ENCODE measurements at places on chromosomes 16 and 17.

DNA sequence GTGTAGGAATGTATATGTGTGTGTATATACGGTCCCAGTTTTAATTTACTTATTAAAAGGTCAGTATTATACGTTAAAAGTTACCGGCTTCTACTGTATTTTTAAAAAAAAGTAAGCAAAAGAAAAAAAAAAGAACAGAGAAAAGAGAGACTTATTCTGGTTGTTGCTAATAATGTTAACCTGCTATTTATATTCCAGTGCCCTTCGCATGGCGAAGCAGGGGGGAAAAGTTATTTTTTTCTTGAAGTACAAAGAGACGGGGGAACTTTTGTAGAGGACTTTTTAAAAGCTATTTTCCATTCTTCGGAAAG, 1.6 kb downstream of the NOG start:
- DNase-seq = no peak

- DNase-seq = peak; percentile 41
Measured at GRCh38 chr16:12613131-12613991, 190.3 kb downstream of the CPPED1 start.

GRCh38 chr16:11824362-11824761, 27.0 kb downstream of the RSL1D1 start:
- no peak for DNase-seq

DNA sequence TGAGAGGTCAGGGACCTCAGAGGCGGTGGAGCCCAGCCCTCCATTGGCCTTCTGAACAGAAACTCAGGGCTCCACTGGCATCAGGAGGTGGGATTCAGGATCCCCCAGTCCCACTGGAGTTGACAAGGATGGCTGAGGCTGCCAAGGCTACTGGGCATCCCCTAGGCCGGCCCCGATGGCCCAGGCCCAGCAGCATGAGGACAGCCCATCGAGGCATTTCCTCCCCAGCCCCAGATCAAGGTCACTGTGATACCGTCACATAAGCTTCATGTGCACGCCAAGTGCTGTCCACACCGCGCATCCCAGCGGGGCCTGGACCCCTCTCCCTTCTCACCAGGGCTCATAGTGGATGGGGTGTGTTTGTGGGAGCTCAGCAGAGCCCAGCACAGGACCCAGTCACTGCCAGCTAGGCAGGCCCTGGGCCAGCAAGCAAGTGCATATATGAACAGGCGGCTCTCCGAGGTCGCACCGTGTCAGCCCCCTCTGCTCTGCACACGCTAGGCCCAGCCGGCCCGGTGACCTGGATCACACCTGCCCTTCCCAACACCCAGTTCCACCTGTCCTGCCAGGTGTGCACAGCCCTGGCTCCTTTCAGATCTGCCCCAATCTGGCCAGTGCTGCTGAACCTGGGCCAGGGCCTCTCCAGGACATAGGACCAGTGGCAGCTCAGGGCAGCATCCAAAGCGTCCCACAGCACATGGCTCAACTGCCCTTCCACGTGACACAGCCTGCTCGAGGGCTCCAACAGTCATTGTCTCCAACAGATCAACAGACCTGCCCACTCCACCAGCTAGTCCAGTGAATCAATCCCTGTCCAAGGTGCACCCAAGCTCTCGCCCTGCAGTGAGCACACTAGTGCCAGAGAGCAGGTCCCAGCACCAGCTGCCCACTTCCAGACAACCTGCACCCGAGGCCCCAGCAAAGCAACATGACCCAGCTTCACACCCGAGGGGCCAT, 32.8 kb upstream of the RASD1 start:
- no peak for DNase-seq

GRCh38 chr17:39954876-39955275, 7.9 kb upstream of the GSDMA start:
- no peak for DNase-seq

DNA sequence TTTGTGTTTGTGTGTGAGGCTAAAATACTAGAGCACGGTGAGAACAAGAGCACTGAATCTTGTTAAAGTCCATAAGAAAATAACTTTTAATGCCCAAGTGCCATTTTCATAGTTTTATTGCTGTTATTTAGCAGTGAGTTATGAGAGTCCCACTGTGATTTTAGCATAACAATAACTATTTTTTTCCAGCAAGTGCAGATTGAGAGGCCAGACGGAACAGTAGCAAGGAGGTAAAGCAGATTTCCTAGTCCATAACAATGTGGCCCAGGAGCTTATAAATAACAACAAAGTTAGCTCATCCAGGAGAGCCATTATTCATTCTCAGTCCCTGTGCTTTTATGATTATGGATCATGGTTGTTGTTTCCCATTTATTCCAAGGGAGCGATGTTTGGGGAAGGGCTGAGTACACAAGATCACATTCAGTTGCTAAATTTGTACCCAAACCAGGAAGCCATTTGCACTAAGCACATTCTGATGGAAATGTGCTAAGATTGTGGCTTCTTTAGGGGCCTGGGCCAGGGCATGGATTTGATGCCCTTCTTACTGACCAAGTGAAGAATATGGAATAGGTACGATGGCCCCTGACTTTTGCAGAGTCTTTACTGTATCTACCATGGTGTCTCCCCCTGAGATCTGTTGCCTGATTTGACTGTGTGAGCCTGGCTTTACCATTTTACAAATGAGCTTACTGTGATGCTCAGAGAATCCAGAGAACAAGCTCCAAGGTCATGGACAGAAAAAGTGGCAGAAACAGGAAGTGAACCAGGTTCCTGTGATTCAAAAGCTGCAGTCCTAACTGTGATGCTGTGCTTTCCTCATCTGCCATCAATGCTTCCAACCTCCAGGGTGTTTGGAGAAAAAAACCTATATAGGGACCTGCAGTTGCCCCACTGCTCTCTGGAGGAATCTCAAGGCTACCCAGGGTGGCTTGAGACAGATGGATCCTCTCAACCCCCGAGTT, 204.7 kb upstream of the HSBP1 start:
- no peak for DNase-seq

- DNase-seq = no peak
Measured at GRCh38 chr16:49552313-49552928, 178.8 kb downstream of the C16orf78 start.

GRCh38 chr16:49980166-49980565, 44.9 kb upstream of the CNEP1R1 start:
- no peak for DNase-seq

DNA sequence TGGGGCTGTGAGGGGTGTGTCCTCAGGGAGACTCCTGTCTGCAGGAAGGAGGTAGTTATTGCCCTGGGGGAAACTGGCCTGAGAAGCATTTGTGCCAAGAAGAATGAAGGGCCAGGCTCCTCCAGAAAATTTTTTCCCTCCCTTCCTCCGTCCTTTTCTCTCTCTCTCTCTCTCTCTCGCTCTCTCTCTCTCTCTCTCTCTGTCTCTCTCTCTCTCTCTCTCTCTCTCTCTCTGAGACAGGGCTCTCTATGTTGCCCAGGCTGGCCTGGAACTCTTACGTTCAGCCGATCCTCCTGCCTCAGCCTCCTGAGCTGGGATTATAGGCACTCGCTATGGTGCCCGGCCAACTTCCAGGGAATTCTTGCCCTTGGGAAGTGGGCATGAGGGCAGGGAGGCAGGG, 11.5 kb downstream of the CD300E start:
- no peak for DNase-seq

DNA sequence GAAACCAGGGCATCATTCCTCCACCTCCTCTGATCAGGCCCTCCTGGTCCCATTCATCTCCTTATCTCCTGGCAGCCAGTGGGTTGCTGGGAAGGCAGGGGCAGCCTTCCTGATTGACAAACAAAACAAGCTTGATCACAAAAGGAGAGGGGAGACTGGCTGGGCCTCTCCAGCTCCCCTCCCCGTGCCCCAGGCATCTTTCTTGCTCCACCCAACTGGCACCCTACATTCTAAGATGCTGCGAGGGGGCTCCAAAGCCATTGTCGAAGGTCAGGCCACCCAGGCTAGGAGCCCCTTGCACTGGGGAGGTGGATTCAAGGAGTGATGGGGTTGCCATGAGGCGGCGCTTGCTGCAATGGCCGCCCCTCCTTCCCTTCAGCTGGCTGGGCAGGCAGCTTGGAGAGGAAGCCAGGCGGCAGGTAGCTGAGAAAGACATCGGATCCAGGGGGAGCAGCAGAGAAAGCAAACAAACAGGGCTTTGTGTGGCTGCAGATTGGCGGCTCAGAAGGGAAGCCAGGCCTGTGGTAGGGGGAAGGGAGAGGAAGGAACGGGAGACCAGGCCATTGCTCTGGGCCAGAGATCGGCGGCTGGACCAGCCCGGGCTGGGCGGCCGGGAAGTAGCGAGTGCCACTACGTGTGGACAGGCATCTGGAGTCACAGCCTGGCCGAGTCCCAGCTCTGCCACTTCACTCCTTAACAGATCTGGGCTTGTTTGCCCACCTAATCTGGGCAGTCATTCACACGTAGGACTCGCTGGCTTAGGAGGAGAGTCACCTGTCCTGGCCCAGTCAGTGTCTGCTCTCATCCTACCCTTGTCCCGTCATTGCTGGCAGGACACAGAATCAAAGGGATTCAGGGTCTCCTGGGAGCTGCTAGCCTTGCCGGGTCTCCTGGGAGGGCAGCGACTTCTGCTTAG, 12.3 kb downstream of the RAI1 start:
- no peak for DNase-seq

GRCh38 chr16:53465606-53466280, 31.5 kb downstream of the RBL2 start:
- DNase-seq = no peak

DNA sequence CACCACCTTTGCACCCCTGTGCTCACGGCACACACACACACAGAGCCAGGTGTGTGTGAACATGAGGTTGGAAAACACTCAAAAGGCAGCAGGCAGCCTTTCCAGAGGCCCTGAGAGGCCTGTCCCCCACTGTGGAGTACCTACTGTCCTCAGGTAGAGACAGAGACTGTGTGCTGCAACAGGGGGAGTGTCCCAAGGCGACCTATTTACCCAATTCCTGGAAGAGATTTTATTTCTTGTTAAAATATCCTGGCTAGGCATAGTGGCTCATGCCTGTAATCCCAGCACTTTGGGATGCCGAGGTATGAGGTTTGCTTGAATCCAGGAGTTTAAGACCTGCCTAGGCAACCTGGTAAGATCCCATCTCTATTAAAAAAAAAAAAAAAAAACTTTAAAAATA, 108.5 kb downstream of the COPRS start:
- no peak for DNase-seq

- no peak for DNase-seq
Measured at GRCh38 chr16:17347624-17348023, 123.1 kb downstream of the XYLT1 start.

GRCh38 chr17:48429638-48430586, at the start of gene SKAP1:
TSS of gene SKAP1 (minus strand) at chr17:48430214.
- DNase-seq = peak; percentile 51

DNA sequence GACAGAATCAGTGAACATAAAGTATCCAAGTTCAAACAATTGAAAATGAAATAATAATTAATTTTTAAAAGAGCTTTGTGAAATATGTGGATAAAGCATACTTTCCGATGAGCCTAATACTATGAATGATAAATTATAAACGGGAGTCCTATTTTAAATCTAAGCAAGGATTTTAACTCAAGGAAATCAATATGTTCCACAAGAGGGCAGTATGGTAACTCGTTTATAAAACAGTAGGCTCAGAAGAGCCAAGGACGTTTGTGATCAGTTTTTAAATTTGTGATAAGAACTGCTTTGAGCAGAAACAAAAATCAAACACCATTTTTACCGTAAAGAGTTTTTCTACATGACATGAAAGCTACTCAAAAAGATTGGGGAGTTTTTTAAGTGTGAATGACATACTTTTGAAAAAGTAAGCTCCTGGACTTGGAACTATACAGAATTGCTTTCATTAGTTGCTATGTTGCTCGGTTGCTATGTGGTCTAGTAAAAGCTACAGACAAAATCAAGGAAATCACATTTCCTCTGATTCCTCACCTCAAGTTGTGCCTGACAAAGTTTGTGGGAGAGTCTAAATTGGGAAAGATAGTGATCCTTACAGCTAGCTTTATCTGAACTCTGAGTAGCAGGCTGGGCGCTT, 11.8 kb upstream of the TEKT1 start:
- no peak for DNase-seq

- no peak for DNase-seq
Measured at GRCh38 chr17:79628861-79629547, 18.2 kb upstream of the RBFOX3 start.

DNA sequence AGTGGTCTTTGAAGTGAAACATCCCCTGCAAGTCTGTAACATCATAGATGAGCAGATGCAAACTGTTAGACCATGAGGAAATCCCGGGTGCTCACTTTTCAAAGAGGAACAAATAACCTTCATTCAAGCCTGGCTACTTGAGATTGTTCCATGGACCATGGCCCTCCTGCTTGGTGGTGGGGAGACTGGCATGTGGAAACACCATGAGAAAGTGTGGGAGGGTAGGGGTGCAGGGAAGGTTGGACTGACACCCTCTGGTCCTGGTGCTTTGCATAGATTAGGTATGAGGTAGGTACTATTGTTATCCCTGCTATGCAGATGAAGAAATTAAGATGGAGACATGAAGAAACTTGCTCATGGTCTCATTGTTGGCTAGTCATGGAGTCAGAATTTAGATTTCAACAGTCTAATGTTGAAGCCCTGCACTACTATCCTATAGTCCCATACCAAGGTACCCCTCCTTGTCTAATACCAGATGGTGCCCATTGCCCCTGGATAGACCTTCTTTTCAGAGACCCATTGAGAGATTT, 59.0 kb downstream of the SPACA3 start:
- DNase-seq = no peak

DNA sequence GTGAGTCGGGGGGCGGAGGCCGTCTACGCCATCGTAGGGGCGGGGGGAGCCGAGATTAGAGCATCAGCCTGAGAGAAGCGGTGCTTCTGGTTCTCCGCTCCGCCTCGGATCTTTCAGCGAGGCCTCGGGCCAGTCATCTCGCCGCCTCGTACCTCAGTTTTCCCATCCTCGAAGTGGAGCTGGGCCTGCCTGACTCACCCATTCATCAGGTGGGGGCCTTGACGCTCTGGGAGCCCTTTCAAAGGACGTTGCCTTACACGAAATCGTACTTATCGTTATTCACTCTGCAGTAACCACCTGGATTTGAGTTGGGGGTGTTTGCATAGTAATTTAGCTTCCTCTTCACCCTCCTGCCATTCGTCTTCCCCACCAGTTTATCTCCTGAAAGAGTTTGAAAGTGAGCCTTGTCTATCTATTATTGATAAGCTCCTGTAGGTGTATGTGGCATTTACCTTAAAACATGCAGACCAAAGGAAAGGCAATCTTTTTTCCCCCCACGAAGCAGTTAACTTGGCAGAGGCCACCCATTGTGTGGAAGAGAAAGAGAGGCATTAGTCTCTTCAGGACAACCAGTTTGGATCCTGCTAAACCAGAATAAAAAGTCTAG, 674 bp downstream of the TAF15 start:
- DNase-seq = no peak

GRCh38 chr16:89190150-89190958, 10.0 kb downstream of the SLC22A31 start:
- no peak for DNase-seq

DNA sequence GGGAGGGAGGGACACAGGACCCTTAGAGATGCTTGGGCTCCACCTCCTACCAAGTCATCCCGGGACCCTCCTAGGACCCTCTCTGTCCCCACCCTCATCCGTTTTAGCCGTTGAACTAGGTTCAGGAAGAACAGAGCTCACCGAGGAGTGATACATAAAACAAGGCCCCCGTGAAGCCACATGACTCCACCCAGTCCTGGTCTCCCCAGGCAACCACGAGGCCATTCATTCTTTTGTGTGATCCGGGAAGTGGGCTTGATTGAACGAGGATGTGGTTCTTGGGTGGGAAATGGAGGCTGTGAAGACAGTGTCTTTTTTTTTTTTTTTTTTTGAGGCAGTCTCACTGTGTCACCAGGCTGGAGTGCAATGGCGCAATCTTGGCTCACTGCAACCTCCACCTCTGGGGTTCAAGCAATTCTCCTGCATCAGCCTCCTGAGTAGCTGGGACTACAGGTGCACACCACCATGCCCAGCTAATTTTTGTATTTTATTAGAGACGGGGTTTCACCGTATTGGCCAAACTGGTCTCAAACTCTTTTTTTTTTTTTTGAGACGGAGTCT, 14.8 kb downstream of the TRARG1 start:
- peak; percentile 51 for DNase-seq

Measured in stimulated activated CD8-positive, alpha-beta memory T cell treated with anti-CD3 and anti-CD28 coated beads, Interleukin-2, amount 100 ng/mL, for 48 hours (primary cell).